ENCODE measurements at places on chromosomes 12 and 14. TPM values are rescaled to one million over a fixed set of nuclear protein-coding genes. Genes with fewer than 3 reads are reported as not detected.

GARIN6 gene
- total RNA-seq = not detected

DNA sequence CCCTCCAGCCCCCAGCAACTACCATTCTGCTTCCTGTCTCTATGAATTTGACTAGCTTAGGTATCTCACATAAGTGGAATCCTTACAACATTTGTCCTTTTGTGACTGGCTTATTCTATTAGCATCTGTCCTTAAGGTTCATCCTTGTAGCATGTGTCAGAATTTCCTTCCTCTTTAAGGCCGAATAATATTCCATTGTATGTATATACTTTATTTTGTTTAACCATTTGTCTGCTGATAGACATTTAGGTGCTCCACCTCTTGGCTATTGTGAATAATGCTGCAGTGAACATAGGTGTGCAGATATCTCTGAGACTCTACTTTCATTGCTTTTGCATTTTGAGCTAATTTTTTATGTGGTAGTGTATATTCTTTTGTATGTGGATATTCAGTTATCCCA lies 75.7 kb downstream of the SPATS2 start:
- H3K4me3 ChIP-seq = no peak overlapping the region
- H3K27ac ChIP-seq = no peak overlapping the region
- no peak for DNase-seq
- no peaks in the 10 kb centered on the region for H3K4me1 ChIP-seq
- no peaks in the 10 kb centered on the region for H3K36me3 ChIP-seq

DNA sequence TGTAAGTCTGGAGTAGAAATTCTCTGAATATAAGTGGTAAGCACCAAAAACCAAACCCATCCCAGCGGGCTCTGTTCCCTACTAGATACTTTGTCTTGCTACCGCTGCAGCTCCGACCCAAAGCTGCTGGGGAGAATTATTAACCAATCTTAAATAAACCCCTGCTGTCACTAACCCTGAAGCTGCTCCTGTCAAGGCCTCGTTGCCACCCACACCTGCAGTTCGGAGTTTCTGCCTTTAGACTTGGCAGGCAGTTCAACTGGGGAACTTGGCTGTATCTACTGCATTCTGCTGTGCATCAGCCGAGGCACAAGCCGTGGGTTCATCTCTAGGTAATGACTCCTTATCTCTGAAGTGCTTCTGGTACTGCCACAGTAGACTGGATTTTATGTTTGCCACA lies 55.5 kb downstream of the PPM1A start:
- no peak overlapping the region for H3K4me3 ChIP-seq
- no peaks in the 10 kb centered on the region for H3K27me3 ChIP-seq
- no peak overlapping the region for H3K27ac ChIP-seq
- H3K4me1 ChIP-seq = peaks cover 36% of the 10 kb centered on the region
- no peaks in the 10 kb centered on the region for H3K36me3 ChIP-seq

GRCh38 chr12:18224745-18225144 lies 36.6 kb upstream of the PIK3C2G start:
- H3K36me3 ChIP-seq = no peaks in the 10 kb centered on the region
- no peaks in the 10 kb centered on the region for H3K4me1 ChIP-seq
- DNase-seq = no peak
- H3K27ac ChIP-seq = no peak overlapping the region

GRCh38 chr14:21087294-21088091 lies 11.0 kb downstream of the ZNF219 start:
- peaks cover 89% of the 10 kb centered on the region for H3K36me3 ChIP-seq
- DNase-seq = no peak
- no peak overlapping the region for H3K4me3 ChIP-seq
- H3K4me1 ChIP-seq = no peaks in the 10 kb centered on the region

GRCh38 chr14:28057359-28058296 lies 709.0 kb upstream of the FOXG1 start:
- no peak overlapping the region for H3K4me3 ChIP-seq
- H3K4me1 ChIP-seq = no peaks in the 10 kb centered on the region
- DNase-seq = no peak
- H3K27me3 ChIP-seq = no peaks in the 10 kb centered on the region
- H3K27ac ChIP-seq = no peak overlapping the region

Measured in psoas muscle (tissue), 8 donors.